Activated T-helper 1 cell treated with Interleukin-2 at 50 U/mL for 16 hours (primary cell): ENCODE measurements at places on chromosomes 3 and 15.

DNA sequence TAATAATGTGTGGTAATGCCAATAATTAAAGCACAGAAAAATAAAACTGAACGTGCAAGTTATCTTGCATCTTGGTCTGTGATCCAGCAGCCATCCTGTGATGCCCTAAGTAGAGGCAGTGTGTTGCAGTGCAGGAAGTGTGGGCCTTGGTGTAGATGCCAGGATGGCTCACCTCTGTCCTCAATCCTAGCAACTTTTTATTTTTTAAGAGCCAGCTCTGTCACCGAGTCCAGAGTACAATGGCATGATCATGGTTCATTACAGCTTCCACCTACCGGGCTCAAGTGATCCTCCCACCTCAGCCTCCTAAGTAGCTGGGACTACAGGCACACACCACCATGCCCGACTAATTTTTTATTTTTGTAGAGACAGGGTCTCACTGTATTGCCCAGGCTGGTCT lies 7.6 kb downstream of the BAHD1 start:
- DNase-seq: no peak

- DNase-seq: no peak
Measured at GRCh38 chr3:24471486-24471885, 23.2 kb downstream of the THRB start.

DNA sequence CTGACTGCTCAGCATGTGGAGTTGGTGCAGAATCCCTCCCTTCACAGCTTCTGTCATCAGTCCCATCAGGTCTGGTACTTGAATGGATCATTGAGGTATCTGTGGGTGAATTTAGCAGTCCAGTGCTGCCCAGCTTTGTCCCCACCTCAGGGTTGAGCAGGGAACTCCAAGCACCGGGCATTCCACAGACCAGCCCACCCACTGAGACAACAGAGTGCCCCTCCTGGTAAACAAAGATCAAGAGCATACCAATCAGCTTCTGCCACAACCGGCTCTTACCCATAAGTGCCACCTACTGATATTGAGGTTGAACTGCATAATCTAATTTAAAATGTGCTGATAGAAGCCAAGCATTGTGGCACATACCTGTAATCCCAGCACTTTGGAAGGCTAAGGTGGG lies 57.1 kb upstream of the FXR1 start:
- no peak for DNase-seq

GRCh38 chr3:174784206-174784934 lies 74.8 kb upstream of the NAALADL2 start:
- DNase-seq: no peak

DNA sequence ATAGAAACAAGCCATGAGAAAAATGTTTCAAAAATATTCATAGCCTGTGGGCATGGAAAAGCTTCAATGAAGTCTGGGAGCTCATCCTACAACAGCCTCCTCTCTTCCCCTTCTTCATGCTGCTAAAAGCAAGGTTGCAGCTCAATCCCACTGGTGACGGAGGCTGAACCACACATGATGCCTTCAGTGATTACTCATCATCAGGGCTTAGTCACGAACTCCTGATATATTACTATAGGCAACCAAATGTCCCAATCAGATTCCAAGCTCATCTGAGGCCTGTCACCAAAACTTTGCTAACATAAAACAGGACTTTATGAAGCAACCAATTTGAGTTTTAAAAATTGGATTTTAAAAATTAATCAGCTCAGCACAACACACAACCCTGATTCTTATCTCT lies 24.0 kb upstream of the SLC24A5 start:
- DNase-seq: no peak

DNA sequence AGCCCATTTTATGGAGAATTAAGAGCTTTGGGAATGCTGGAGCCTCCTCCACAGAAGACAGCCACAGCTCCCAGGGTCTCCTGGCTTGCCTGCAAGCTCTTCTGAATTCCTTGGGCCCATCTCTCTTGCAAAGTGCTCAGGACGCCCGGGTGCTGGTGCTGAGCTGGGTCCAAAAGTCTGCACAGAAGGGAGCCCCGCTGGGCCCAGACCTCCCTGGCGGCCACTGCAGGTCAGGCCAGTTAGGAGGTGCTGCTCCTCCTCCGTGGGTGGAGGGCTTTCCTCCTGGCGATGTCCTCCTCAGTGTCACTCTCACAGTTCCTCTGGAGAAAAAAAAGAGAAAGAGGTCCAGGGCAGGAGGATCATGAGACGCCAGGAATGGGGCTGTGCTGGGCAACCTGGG lies 74.5 kb upstream of the HERC1 start:
- no peak for DNase-seq

DNA sequence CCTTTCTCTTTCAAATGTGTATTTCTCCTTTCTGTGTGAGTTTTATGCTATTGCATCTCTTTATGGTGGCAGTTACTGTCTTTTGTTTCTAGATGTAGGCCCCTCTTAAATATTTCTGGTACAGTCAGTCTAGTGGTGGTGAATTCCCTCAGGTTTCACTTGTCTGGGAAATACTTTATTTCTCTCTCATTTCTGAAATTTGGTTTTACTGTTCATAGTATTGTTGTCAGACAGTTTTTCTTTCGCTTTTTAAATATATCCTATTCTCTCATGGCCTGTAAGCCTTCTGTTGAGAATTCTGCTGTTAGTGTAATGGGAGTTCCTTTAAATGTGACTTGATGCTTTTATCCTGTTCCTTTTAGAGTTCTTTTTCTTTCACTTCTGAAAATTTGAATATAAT lies 874.0 kb downstream of the PLOD2 start:
- no peak for DNase-seq

- DNase-seq: no peak
Measured at GRCh38 chr3:170010498-170010897, 27.3 kb upstream of the GPR160 start.

DNA sequence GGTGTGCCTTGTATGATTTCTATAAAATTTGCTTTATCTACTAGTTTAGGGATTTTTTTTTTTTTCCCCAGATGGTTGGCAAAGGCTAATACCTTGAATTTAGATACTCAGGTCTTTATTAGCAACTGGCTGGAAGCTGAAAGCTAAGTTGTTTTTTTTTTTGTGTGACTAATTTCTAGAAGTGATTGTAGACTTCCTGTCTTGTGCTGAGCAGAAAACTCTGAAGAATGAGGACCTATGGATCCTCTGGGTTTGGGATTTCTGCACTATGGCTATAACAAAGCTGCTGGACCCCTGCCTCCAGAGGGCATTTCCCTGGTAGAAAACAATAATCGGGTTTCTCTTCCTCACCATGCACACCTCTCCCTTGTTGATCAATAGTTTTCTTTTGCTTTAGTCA lies 10.0 kb downstream of the ARIH2 start:
- no peak for DNase-seq

DNA sequence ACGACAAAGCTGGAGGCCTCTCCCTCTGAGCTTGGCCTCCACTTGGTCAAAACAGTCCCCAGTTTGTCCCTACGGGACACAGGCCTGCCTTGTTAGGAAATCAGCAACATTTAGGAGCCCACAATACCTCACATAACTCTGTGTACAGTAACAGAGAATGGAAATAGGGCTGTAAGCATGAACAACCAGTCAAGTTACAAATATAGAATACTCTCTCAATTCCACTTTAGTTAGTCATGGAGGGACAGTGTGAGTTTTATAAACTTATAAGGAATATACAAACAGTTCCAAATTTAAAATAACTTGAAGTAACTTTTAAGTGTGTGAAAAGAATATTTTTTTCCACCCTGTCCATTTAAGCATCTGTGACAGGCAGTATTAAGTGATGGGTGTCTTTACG lies 129.4 kb downstream of the PGPEP1L start:
- no peak for DNase-seq

GRCh38 chr3:98558100-98558827 lies 26.5 kb downstream of the GPR15 start:
- no peak for DNase-seq

DNA sequence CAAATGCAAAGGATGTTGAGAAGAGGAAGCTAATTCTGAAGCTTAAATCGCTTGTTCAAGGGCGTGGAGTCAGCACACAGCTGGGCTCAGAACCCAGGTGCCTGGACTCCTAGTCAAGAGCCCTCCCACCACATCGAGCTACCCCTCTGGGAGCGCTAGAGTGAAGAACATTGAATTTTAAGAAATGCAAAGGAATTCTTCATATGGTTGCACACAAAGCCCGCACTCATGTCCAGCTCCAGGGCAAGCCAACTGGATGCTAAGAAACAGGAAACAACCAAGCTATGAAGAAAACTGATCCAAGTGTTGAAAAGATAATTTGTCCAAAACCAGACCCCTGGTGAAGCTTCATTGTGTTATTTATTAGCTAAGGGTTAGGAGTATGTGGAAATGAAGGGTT lies 122.3 kb downstream of the ALDH1A2 start:
- DNase-seq: no peak

DNA sequence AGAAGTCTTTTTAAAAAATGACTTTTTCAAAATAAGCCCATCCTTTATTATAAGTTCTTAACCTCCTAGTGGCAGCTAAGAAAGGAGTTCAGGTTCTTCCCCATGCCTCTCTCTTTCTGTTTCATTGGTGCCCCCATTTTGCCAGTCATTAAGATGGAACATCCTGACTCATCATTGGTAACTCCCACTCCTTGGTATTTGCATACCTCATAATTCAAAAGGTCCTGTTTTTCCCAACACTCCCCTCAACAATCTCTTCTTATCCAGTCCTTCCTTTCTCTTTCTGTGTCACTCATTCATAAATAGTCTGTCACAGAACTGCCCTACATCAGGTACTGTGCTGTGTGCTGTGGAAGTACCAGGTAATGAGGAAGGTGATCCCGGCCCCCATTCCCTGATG lies 394.0 kb downstream of the FOXP1 start:
- DNase-seq: no peak
